ENCODE measurements at places on chromosomes 12 and 14.
A peak's percentile ranks its signal among the peaks of the same experiment; 100 is the strongest.

DNA sequence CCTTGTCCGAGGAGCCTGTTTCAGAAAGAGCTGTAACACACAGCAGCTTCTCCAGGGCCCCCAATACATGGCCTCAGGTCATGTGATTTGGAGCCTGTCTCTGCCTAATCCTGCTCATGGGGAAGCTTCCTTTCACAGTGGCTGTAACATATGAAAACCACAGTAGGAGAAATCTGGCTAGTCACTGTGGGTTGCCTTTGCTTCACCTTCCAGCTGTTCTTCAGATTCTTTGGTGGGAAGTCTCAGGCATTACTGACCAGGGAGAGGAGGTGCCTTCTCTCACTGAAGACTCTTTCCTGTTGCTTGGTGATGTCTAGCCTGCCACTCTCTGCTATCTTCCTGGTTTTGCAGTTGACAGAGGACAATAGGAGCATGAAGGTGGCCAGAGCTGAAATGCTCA, 350.6 kb downstream of the DPF3 start:
- no peak for DNase-seq

GRCh38 chr14:28344381-28344780, 422.2 kb upstream of the FOXG1 start:
- DNase-seq: no peak

GRCh38 chr12:46509135-46509534, 136.6 kb upstream of the SLC38A2 start:
- no peak for DNase-seq

DNA sequence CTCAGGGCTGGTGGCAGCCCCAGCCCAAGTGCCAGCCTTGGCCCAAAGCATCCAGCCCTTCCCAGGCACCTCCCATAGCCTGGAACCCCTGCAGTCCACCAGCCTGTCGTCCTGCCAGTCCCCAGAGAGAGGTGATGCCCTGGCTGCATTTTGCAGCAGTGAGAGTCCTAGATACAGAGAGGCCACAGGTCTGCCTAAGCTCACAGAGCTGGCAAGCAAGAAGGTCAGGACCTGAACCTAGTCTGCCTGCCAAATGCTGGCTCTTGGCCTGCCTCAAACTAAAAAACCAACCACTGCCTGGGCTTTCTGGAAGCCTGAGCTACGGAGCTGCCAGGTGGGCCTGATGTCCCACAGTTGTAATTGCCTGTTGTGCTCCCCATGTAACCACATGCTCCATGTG, 164.9 kb downstream of the PHETA1 start:
- no peak for DNase-seq

DNA sequence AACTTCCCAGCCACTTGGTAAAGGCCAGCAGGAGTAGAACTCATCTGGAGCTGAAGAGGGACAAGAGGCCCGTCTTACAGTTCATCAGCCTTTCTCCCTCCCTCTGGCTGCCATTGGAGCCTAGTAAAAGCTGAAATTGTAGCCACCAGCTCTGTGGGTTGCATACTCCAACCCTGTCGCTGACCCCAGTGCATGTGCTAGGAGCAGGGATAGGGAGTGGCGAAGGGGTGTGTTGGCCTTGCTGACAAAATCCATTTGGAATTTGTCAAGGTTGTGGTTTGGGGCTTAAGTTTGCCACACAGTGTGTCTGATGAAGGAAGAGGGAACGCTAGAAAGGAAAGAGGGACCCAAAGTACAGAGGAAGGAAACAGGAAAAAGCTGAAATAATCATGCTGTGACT, 4.0 kb upstream of the ARF3 start:
- no peak for DNase-seq

GRCh38 chr14:58878439-58879139, 240.8 kb downstream of the DACT1 start:
- peak; percentile 17 for DNase-seq

GRCh38 chr12:1744932-1745331, 54.1 kb downstream of the ADIPOR2 start:
- DNase-seq: peak; percentile 26

DNA sequence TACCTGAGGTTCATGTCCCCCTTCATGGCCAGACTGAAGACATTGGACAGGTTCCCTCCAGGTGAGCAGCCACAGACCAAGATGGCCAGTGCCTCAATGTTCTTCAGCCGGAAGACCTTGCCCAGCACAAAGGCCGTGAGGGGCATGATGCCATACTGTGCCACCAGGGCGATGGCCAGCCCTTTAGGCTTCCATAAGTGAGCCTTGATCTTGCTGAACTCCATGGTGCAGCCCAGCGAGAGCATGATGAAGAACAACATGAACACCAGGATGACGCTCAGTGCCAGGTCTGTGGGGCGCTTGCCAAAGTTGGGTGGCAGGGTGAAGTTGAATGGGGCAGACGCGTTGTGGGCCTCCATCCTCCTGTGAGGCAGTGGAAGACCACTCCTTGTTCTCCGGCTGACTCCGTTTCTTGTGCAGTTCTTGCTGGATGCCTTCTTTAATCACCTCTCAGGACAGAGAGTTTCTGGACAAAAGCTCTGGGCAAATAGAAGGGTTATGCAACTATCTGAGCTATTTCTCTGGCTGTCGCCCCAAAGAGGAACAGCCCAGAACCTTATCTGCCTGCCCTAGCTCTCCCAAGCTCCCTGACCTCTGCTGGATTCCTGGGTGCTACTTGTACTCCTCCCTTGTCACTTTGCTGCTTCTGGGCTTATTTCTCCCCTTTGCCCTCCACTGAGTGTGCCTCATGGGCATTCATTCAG, at the start of gene SLC10A1:
Gene SLC10A1 (minus strand): TSS at position 445 of the 704 bp plus-strand sequence. CDS start 86 bp downstream, at position 359.
- no peak for DNase-seq

DNA sequence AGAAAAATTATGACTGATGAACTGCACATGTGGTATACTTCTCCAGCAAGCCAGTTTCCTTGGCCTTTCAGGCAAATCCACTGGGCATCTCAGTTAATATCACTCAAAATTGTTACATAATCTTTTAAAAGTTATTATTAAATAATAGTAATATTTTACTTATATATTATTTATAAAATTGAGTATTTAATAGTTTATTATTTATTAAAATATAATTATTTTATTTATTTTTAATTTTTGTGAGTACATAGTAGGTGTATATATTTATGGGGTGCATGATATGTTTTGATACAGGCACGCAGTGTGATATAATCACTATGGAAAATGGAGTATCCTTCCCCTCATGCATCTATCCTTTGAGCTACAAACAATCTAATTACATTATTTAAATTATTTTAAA, 384.1 kb upstream of the LRFN5 start:
- DNase-seq: no peak

DNA sequence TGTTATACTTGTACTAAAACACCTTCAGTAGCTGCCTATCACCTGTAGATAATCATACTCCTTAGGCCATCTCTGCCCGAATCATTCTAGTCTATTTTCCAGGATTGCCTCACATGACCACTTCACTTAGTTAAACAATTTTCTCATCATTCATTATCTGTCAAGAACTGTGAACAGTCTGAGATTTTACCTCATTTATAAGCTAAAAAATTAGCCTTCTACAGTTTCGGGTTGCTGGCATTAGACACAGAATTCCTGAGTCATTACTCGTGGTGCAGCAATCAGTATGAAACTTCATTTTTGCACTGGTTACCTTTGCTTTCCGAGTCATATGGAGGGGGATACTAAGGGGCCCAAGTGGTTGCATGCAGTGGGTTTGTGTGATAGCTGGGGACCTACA, 57.6 kb upstream of the OTOGL start:
- no peak for DNase-seq

- peak; percentile 75 for DNase-seq
Measured at GRCh38 chr12:97148941-97149559, 242.0 kb downstream of the NEDD1 start.

DNA sequence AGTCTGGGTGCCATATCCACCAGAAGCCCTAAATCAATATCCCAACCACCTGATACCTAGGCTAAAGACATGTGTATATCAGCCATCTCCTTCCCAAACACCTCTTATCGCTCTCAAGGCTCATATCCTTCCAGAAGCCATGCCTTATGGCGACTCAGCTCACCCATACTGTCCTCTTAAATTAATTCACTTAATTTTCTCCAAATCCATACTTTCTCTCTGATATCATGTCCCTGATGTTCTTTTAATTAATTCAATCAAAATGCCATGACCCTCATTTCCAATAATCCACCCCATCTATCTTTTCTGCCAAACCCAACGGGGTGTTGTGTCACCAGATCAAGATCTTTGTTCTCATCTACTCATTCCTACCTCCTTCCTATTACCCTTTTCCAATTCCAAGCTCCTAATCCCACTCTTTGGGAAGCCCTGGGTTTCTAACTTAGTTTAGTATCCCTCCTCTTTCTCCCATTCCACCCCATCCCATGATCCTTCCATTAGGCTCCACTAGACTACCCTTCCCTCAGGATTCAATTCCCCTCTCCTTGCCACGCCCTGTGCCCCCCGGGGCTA, 723 bp downstream of the ATF7 start:
- no peak for DNase-seq

GRCh38 chr12:47094804-47095203, 15.0 kb upstream of the AMIGO2 start:
- no peak for DNase-seq

DNA sequence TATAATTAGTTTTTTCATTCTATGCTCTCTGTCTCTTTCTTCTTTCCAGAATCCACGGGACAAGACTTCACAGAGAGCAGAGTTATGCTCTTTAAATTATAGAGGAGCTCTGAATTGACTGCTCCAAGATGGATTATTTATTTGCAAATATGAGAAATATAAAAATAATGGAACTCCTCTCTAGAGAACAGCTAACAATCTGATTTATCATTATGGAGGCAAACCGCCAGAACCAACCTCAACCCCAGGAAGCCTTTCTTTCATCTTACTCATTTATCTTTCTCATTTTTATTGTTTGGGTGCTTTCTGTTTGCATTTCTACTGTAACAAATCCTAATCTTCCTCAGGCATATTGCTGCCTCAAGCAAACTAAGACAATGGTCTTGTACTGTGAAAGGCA, 216.5 kb downstream of the C12orf50 start:
- DNase-seq: no peak

- DNase-seq: peak; percentile 35
Measured at GRCh38 chr12:113136128-113136989, 798 bp upstream of the RASAL1 start.

- DNase-seq: no peak
Measured at GRCh38 chr14:52146504-52146903, 77.6 kb upstream of the NID2 start.

- no peak for DNase-seq
Measured at GRCh38 chr12:25591144-25591543, 38.1 kb upstream of the LMNTD1 start.

DNA sequence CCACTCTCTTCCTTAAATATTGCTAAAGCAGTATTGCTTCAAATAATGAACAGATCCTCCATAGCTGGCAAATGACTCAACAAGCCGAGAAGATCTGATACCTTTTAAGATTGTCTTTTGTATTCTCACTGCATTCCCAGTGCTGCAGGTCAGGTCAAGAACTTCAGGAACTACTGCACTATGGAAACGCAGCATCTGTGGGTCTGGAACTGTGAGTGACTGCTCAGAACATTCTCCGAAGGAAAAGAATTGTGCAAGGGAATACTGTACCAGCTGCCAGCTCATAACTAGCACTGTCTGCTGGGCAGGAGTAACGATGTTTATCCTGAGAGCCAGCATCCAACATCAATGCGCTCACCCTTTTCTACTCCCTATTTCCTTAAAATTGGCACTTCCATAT, 348.0 kb upstream of the SOX5 start:
- DNase-seq: no peak

- no peak for DNase-seq
Measured at GRCh38 chr12:109608270-109608669, 34.7 kb downstream of the MVK start.

DNA sequence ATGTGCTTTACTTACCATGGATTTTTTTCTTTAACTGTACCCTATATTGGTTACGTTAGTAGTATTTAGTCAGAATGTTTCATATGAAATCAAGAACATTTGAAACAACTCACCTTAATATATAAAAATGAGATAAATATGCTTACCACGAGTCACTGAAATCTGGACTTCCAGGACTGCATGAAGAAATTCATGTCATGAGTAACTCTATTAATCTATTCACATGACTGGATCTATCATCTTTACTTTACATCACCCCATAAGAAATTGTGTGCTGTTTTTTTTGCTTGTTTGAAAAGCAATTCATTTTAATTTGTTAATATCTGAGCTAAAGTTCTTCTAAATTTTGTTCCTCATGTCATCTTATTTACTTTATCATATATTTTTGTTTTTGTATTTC, 5.2 kb downstream of the EPYC start:
- no peak for DNase-seq

DNA sequence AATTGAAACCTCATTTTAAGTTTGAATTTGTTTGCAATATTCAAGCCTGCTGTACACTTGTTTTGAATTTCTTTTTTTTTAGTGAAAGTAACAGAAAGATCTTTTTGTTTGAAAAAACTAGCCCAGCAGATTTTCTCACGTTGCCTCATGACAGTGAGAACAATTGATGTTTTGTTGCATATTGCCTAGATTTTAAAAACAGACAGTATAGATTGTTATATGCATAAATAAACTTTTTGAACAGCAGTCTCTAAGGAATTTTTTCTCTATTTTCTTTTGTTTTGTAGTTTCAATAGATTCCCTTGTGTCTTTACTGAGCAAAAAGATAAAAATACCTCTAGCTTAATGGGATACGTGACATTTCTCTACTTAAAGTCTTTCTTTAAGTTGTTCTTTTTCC, 15.4 kb downstream of the OR6C6 start:
- DNase-seq: no peak

GRCh38 chr12:97552410-97553121, 90.0 kb downstream of the RMST start:
- no peak for DNase-seq

- no peak for DNase-seq
Measured at GRCh38 chr14:39500253-39500652, 68.0 kb upstream of the FBXO33 start.

DNA sequence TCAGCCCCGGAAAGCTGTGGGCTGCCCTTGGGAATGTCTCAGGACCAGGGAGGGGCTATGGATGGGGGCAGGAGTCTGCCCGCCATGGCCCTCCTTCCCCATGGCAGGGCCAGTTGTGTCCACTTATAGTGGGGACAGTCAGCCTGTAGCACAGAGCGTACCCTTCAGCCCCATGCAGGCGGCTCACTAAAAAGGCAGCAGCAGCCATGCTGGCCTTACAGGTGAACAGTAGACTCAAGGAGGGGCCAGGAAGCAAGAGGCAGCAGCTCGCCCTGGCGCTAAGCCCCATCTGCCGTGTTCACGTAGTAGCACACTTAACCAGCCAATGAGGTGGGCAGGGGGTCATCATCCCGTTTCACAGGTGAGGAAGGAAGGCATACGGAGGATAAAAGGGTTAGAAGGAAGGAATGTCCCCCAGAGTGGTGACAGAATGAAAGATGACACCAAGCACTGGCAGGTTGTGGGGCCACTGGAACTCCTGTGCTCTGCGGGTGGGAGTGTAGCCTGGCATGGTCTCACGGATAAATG, 52.7 kb downstream of the FAM222A start:
- DNase-seq: no peak

GRCh38 chr12:40769846-40770245, 77.6 kb downstream of the CNTN1 start:
- no peak for DNase-seq

GRCh38 chr12:128818065-128819022, 5.4 kb downstream of the SLC15A4 start:
- DNase-seq: no peak

Data from iPS-NIHi11 (cell line).